Heart left ventricle (tissue), 16 donors: ENCODE measurements at places on chromosomes 13 and 19. TPM values are rescaled to one million over a fixed set of nuclear protein-coding genes. Genes with fewer than 3 reads are reported as not detected.

Gene AKT2
- 113 TPM for total RNA-seq

Gene FXYD7
- not detected for total RNA-seq

Gene DBP
- 33.8 TPM for total RNA-seq

Gene NLRP11
- not detected for total RNA-seq

Gene LRP3
- 20.7 TPM for total RNA-seq

Gene PLVAP
- total RNA-seq: 24.5 TPM

Gene VN1R4
- not detected for total RNA-seq

Gene ZNF578
- 2.1 TPM for total RNA-seq

Gene UBE2L5
- not detected for total RNA-seq

Gene ATCAY
- total RNA-seq: not detected

Gene LILRB5
- 3.1 TPM for total RNA-seq

Gene WASF3
- 10.5 TPM for total RNA-seq

Gene IFI30
- 12.7 TPM for total RNA-seq

Gene IRS2
- total RNA-seq: 54.9 TPM

Gene CBY2
- not detected for total RNA-seq

Gene TSSK6
- total RNA-seq: 1.0 TPM

Gene KLHL1
- not detected for total RNA-seq

Gene ITGBL1
- total RNA-seq: 4.7 TPM
